CD4-positive, alpha-beta T cell treated with Interleukin-10 for 1 hour (primary cell): ENCODE measurements at places on chromosomes 16 and 17.

- DNase-seq: no peak
These were observed 983.9 kb upstream of the EEF2KMT start for GRCh38 chr16:6081320-6081976.

GRCh38 chr16:69917739-69918138 lies 33.4 kb upstream of the CLEC18A start:
- no peak for DNase-seq

DNA sequence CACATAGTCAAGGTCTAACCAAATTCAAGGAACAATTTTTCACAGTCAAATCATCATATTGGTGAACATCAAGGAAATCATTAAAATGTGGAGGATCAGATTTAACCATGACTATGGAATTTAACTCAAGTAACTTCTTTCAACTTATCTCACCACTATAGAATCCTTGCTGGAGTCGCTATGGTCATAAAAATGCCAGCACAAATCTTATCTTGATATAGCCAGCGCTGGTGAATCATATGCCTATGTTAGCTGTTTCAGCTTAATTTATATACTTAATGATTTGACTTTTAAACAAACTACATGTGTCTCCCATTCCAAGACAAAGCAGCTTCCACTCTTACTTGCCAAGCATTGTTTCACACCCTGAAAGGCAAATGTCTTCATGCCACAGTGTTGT lies 416.4 kb downstream of the CDH11 start:
- DNase-seq: no peak

- DNase-seq: no peak
These were observed 116.4 kb downstream of the UTP18 start for GRCh38 chr17:51376739-51377138.

- DNase-seq: no peak
These were observed 790.8 kb upstream of the SOX9 start for GRCh38 chr17:71330099-71330375.

DNA sequence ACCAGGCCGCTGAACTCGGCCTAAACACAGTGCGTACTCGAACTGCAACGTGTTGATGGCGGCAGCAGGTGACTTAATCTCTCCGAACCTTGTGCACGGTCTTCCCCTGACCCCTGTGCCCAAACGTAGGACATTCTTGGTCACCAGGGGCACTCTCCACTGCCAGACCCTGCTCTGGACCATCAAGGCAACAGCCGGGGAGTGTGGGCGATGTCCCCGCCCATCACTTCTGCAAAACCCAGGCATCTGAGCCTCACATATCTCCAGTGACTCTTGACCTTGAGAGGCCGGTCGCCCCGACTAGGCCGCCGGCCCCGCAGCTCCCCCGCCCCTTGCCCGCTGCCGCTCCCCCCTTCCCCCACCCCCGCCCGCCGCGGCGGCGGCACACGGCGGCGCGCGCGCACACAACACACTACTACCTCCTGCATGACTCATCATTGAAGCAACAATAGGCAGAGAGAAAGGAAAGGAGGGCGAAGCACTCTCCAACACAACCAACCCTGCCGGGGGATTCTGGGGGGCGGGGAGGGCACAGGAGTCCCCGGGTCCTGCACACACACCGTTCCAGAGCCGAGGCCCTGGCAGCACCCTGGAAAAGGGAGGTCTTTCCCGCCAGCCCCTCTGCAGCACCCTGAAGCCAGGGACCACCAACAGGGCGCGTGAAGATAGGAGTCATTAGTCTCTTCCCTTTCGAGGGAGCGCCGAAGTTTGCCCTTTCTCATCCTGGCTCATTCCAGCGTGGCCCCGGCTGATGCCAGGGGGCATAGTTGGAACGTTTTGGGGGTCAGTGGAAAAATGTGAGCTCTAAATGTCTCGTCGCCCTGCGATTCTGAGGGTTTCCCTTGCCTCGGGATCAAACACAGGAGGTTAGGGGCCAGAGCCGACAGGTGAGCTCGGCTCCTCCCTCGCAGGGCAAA lies 1.9 kb downstream of the MNT start:
- DNase-seq: peak; percentile 71

DNA sequence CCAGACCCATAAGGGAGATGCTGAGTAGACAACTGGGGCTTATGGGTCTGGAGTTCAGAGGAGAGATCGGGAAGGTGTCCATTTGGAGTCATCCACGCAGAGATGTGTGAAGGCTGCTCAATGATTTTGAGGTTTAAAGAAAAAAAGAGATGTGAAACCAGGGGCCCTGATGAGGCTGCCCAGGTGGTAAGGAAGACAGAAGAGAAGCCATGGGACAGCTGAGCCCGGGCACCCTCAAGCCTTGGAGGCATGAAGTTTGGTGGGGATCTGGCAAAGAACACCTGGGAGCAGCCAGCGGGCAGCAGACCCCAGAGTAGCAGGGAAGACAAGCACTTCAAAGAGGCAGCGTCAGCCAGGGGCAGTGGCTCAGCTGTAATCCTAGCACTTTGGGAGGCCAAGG lies 20.8 kb upstream of the MYO15B start:
- DNase-seq: no peak
